NCI-H524 (cell line): ENCODE measurements at places on chromosomes 16 and 17.
A peak's percentile ranks its signal among the peaks of the same experiment; 100 is the strongest.

DNA sequence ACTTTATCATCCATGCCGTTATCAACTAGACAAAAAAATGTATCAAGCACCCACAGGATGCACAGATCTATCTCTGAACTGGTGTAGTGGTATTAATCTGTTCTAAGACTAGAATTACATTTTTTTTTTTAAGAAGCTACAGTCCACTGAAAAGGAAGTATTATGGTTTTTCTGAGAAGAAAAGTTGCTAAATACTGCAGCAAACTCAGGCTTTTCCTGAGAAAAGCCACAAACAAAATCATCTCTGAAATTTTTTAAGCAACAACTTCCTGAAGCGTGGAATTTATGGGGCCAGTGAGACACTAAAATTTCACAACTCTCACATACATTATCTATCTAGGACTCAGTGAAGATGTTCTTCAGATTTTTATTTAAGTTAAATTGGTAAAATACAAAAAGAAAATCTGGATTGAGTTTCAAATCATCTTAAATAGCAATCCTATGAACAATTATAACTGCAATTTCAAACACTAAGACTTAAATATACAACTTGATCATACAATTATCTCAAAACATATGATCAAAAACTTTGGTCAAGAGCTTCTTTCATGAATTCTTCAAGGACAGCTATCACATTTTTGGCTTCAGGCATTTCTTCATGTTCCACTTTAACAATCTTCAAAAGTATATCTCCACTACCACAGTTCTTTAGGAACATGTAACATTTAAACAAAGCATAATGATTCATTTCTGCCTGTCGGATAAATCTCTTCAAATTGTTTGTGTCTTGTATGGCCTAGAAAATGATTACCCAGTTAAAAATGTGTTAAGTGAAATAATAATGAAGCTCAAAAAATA, 10.5 kb downstream of the C17orf75 start:
- DNase-seq = no peak

- no peak for DNase-seq
Observed at GRCh38 chr17:50037321-50038107, 18.4 kb upstream of the ITGA3 start.

DNA sequence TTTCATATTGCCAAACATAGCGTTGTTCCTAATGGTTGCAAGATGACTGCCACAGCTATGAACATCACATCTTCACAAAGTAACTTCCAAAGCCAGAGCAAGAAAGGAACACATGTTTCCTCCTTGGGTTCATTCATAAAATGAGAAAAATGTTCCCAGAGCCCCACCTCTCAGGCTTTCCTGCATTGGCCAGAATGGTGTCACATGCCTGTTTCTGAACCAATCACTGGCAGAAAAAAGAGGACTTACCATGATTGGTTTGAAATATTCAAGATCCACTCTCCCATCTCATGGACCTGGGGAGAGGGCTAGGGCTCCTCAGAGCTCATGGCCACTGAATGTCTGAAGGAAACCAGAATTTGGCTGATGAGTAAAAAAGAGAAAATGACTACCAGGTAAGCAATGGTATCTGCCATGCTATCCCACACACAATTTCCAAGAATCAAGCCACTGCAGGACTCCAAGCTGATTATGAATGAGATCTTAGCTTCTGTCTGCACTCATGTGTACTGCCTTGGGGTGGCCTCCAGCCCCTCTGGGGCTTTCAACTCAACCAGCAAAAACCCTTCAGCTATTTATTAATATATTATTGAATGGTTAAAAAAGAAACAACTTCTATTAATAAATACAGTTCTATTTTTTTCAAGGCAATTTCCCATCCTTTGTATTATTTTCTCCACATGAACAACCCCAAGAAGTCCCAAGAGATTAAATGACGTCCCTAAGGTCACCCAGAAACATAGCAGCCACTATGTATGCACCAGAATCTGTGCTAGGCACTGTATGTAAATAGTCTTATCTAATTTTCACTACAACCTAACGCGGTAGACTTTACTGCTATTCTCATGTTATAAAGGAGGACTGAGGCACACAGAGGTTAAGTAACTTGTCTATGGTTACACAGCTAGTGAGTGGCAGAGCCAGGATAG, 61.4 kb upstream of the TMC5 start:
- DNase-seq = no peak

- DNase-seq = no peak
Observed at GRCh38 chr16:47861999-47862398, 293.8 kb downstream of the ABCC12 start.

DNA sequence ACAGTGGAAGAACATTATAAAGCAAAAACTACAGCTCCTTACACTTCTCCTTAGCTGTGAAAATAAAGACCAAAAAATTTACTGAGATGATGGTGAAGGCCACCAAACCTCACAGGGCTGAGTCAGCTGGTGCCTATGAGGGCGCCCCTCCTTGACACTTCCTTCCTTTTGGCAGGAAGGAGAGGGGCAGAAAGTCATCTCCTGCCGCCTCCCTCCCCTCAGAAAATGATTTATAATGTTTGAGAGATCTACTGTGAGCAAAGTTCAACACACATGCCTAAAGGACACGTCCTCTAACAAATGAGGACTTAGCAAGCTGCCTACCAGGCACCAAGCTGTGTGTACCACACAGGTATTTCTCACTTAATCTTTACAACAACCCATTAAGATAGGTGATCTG, 245.7 kb downstream of the PRKCA start:
- DNase-seq = no peak

GRCh38 chr17:55086635-55087058, 118.1 kb downstream of the STXBP4 start:
- no peak for DNase-seq

DNA sequence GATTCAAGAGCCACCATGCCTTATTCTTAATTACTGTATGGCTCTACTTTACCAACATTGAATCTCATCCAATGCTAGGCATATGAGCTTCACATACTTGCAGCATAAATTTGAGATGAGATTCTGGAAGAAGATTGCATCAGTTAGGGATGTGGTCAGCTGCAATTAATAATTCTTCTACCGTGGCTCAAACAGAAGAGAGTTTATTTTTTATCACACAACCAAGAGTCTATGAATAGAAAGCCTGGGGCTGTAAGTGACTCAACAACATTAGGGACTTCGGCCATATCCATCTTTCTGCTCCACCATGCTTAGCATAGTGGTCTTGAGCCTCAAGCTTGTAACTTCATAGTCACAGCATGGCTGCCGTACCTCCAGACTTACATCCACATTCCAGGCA, 179.4 kb upstream of the IRX6 start:
- DNase-seq = no peak

DNA sequence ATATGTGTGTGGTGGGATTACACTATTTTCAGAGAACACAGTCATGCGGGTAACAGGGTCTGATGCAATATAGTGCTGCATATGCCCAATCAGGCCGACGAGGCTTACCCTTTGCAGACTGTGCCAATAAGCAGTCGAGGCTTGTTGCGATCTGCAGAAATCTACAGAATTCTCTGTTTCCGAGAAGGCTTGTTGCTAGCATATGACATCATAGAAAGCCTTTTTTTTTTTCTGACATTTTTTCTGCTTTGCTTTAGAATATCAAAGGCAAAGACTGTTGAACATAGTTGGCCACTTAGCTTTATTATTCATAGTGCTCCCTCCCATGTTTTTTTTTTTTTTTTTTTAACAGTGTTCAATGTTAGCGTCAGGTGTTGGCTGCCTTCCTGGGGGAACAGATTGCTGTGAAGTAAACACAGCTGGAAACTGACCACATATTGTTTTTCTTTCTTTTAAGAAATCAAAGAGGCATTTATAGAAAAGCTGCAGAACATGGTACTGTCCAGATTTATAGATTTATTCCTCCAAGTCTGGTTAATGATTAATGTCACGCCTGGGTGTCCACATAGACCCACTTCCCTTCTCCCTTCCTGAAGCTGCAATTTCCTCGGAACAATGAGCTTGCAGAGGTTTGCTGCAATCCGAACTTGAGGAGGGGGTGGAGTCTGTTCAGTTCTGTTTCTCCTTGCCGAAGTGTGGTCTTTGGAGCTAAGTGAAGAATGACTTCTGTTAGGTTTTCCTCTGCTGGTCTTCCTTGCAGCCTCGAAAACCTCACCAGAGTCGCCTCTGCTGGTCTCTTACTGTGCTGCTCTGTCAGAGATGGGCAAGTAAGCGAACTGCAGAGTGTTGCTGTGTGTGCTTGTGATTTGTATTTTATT, 87.3 kb downstream of the MAP2K6 start:
- peak; percentile 7 for DNase-seq

GRCh38 chr17:5861854-5862253, 208.3 kb upstream of the WSCD1 start:
- no peak for DNase-seq

- DNase-seq = no peak
Observed at GRCh38 chr17:35313875-35314409, 59.5 kb downstream of the SLFN11 start.

DNA sequence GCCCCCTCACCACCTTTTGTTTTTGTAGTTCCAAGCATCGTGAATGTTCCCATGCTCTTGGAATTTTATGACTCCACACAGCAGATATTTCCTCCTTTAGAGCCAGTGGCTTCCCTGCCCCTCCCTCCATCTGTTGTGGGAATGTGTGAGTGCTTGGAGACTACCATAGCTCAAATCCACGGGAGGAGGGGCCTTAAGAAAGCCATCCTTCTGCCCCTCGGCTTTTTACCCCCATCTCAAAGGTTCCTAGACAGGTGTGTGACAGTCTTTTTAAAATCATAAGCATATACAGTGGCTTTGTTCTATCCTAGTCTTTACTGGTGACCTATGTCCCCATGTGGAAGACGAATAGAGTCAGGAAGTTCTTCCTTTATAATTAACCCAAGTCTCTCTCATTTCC, 47.2 kb downstream of the YPEL2 start:
- peak; percentile 78 for DNase-seq

GRCh38 chr17:66135896-66136295, 56.0 kb downstream of the CEP112 start:
- DNase-seq = no peak

- DNase-seq = peak; percentile 14
Observed at GRCh38 chr16:65071433-65072311, 50.2 kb downstream of the CDH11 start.

GRCh38 chr16:22400900-22401299, 26.5 kb upstream of the CDR2 start:
- no peak for DNase-seq

DNA sequence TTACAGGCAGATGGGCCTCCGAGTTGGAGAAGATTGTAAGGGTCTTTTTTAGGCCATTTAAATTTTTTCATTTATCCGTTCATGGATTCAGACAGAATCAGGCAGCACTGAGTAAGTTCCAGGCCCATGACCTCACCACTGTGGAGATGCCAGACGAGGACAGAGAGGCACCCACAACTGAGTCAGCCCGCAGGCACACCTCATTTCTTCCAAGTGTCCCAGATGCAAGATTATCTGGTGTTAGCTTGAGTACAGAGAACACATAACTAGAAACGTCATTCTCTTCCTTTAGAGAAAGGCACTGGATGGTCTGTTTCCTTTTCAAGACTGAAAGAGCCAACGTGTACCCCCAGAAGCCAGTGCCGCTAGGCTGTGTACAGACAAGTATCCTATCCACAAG, 16.9 kb downstream of the CLEC16A start:
- no peak for DNase-seq

DNA sequence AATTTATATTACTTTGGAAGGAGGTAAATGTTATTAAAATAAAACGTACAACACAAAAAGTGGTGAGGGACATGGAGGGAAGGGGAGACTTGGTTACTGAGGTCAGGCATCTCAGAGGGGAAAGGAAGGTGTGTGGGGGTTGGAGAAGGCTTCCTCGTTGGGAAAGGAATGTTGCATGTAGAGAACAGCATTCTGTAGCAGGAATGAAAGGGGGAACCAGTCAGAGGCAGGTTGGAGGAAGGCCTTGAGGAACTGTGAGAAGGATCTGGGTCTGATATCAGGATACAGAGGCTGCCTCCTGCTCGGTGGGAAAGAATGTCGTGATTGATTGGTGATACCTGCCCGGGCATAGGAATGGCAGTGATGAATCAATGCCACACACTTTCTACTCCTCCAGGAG, 103.3 kb upstream of the ZFHX3 start:
- no peak for DNase-seq

GRCh38 chr17:75842963-75843576, 1.1 kb downstream of the UNC13D start:
- DNase-seq = no peak

GRCh38 chr17:8204761-8205555, 5.4 kb downstream of the AURKB start:
- DNase-seq = no peak

DNA sequence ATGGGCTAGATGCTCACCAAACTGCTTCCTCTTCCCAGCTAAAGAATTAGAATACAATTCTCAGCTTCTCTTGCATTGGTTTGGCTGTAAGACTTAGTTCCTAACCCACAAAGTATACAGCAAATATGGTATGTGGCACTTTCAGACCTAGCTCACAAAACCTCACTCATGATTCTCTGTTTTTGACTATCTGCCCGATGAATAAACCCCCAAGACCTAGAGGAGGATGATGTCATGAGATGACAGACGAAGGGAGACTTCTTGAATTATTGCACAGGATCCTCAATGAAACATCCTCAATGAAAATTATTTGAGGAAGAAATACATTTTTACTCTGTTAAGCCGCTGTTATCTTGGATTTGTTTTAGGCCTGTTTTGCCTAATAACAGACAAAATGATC, 14.3 kb downstream of the CNOT1 start:
- DNase-seq = no peak

DNA sequence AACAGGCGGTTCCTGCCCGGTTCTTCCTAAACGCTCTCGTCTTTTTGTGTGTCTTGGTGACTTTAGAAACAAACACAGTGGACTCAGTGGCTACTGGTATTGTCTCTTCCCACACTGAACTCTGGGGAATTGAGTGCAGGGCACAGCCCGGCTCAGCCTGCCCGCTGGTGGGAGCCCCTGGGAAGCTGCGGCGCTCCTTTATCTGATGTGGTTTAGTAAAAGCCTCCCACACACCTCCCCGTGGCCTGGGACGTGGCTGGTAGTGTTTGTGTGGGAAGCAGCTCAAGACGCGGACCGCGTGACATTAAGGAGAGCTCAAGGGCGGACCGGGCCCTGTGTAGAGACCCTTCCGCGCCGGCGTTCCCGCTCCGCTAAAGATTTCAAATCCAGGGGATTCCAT, 55.4 kb upstream of the PVALEF start:
- no peak for DNase-seq
